ENCODE measurements at places on chromosomes 2 and 18.
A peak's percentile ranks its signal among the peaks of the same experiment; 100 is the strongest.

DNA sequence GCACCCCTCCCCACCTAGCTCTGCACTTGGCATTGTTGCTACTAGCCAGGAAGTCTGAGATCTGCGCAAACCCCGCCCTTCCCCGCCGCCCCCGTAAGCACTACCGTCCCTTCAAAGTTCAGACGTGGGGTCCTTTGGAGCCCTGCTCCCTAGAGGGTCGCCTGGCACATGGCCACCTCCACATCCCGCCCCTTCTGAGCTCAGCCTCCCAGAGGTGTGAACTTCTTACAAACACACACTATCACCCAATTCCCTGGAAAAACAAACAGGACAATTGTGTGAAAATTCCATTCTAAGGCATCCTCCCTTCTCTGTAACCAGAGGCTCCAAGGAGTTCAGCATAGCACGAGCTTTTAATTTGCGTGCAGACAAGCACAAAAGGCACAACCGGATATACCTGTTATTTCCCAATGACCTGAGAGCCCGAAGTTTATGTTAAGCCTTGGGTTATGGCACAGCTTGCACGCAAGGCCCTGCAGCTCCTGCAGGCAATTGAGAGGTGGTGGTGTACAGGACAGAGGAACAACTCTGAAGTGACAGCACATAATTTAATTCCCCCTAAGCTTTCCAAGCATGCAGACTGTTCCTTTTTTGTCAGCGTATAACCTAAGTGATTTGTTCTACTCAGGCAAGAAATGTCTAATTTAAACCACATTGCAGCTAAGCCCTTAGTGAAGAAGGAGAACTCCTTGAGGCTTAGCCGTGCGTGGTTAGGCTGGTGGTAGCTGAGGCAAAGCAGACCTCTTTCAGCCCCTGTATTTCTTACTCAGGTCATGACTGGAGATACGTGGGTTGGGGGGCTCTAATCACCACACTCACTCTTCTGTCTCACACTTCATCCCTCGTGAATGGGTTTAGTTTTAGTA lies 20.3 kb upstream of the CYP1B1 start:
- DNase-seq, result no peak

DNA sequence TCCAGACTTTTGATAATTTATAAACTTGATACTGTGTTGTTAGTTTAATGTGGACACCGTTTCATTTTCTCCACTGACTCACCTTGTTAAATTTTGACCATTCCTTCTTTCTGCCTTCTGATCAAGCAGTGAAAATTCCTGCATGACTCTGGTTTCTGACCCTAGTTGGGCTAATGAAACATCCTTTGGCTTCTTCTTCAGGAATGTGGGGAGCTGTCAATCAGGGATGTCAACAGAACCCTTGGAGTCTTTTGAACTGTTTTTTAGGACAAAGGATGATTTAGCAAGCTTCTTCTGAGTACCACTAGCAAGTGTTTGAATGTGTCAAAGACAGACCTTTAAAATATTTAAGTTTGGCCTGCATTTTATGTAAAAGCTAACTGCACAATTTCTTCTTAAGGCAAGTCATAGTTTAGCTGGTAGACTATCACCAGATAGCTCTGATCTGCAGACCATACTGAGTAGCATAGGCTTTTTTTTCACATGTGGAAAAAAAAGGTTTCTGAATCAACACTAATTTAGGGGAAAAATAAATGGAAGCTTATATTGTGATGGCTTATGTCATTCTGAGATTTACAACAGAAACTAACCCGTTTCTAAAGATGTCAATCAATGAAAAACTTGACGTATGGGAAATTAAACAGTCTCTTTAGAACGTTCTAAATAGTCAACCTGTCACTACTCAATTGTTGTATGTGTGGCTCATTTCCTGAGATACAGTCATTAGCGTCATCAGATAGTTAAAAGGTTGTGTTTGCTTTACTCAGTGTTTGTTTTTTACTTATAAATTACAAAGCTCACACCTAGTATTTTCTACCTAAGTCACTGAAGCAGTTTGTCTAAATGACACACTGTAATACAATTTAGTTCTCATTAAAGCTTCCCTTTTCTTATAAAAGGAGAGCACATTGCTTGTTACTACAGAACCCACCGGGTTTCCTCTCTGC lies 311.4 kb downstream of the PTPRM start:
- DNase-seq, result peak; percentile 82

- DNase-seq, result peak; percentile 6
Measured at GRCh38 chr2:138536302-138536701, 34.7 kb downstream of the SPOPL start.

- no peak for DNase-seq
Measured at GRCh38 chr18:58538604-58539386, 90.1 kb downstream of the ALPK2 start.

GRCh38 chr2:142033393-142033792 lies 97.4 kb downstream of the LRP1B start:
- no peak for DNase-seq

- no peak for DNase-seq
Measured at GRCh38 chr2:154173164-154173563, 301.4 kb downstream of the GALNT13 start.

DNA sequence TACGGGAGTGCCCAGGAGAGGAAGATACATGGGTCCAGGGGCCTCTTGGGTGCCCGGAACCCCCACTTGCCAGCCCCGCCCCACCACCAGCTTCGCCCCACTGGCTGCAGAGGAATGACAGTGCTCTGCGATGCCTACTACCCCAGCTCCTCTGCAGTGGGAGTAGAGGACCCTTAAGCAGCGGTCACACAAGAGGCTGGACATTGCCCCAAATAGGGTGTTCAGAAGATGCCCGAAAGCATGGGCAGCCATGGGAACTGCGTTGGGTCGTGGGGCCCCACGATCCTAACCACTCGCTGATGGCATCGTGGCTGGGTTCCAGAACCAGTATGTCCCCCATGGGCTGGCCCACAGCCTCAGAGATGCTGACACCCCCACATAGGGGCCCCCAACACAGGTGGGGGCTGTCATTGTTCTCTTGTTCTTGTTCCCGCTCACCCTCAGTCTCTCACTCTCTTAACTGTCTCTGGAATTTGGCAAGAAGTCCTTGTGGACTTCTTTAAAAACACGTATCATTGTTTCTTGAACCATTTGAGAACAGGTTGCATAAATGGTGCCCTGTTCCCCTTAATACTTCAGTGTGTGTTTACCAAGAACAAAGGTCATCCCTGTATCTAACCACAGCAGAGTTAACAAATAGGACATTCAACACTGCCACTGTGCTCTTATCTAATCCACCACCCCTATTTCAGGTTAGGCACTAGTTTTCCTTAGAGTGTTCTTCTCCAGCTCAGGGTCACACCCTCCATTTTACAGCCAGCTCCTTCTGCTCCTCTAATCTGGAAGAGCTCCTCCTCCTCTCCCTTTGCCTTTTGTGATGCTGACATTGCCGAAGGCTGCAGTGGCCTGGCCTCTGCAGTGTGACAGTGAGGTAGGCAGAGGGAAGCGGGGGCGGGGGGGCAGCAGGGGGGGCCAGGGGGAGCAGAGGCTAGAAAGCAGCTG lies 76.3 kb downstream of the STPG4 start:
- no peak for DNase-seq

DNA sequence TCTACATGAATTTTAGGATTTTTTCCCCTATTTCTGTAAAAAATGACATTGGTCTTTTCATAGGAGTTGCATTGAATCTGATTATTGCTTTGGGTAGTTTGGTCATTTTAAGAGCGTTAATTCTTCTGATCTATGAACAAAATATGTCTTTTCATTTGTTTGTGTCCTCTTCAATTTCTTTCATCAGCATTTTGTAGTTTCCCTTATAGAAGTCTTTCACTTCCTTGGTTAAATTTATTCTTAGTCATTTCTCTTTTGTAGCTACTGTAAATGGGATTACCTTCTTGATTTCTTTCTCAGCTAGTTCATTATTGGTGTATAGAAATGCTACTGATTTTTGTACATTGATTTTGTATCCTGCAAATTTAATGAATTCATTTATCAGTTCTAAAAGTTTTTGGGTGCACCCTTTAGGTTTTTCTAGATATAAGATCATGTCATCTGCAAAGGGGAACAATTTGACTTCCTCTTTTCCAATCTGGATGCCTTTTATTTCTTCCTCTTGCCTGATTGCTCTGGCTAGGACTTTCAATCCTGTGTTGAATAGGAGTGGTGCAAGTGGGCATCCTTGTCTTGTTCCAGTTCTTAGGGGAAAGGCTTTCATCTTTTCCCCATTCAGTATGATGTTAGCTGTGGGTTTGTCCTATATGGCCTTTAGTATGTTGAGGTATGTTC lies 36.6 kb upstream of the AAK1 start:
- DNase-seq, result no peak

DNA sequence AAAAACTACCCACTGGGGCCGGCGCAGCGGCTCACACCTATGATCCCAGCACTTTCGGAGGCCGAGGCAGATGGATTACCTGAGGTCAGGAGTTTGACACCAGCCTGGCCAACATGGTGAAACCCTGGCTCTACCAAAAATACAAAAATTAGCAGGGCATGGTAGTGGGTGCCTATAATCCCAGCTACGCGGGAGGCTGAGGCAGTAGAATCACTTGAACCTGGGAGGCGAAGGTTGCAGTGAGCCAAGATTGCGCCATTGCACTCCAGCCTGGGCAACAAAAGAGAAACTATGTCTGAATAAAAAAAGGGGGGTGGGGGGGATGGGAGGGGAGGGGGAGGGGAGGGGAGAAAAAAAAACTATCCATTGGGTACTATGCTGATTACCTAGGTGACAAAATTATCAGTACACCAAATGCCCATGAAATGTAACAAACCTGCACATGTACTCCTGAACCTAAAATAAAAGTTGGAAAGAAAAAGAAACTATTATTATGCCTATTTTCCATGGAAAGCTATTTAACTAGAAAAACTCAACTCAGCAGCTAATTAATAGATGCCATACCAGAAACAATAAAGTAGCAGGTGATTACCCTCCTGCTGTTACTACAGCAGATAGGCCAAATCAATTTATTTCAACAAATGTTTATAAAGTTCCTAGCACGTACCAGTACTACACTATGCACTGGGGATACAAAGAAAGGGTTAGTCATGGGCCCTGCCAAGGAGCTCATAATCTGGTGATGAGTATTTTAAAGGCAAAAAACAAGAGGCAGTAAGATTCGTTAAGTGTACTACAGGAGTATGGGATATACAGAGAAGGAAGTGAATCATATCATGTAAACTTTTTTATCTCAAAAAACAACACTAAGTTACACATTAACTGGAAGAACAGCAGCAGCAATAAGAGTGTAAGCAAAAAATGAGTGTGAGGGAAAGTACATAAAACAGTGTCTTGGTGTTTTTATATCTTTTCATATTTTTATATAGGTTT lies 112.8 kb upstream of the SLC39A10 start:
- no peak for DNase-seq

DNA sequence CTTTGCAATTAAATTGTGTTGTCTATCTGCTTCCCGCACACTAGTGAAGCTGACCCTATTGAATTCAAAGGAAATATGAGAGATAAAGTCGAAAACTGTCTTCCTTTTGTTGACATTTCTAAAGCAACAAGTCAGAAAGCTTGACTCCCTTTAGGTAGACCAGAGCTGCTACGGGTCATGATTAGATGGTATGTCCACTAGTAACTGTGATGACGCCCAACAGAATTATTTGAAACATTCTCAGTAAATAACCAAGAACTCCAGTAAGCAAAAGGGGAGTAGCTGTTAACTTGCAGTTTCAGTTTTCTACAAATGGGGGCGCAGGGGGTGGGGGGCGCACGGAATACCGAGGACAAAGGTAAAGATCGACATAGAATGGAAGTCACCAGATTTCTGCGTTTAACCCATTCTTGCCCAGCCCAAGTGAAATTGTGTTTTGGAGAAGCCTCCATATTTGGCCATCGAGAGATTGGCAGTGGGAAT lies 56.4 kb downstream of the CRIM1 start:
- DNase-seq, result no peak

GRCh38 chr2:119756837-119757236 lies 2.9 kb upstream of the PTPN4 start:
- no peak for DNase-seq

DNA sequence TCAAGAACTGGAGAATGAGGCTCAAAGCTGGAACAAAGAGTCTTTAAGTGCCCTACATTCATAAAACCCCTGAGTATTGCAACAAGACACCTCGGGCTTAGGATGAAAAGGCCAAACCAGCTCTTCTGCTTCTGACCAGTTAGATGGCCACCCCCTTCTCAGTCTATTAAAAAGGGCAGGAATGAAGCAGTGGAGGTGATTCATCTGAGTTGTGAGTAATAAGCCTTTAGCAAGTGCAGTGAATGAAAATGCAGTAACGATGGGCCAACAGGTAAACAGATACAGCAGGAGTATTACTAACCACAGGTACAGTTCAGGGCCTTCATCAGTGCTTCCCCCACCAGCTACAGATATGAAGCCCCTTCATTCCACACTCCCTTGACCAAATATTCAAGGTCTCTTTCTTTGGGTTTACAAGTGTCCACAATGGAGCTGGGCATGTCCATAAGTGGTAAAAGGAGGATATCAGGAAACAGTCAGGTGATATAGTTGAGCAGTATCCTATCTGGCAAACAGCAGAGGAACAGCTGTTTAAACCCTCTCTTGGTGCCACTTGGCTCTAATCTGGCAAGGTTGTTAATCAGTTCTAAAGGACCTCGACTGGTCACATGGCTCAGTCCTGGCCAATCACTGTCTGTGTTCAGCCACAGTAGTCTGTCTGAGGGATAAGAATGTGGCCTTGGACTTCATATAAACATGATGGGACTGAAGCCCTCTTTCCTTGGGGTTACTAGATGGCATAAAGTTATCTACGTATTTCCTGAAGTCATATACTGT lies 17.8 kb downstream of the SERPINB13 start:
- DNase-seq, result no peak

DNA sequence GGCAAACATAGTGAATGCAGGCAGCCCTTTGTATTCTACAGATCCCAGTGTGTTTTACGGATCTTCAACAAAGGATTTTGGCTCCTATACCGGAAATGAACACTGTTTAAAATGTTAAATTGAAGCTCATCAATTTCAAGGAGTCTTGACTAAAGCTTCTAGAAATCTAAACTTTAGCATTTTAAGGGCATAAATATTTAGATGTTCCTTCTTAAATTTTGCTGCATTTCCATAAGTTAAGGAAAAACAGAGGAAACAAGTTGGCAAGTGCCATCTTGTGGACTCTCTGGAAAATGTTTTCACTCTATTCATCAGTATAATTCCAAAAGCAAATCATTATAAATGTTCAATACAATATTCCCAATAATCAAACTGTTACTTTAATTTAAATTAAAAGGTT lies 19.6 kb downstream of the CHN1 start:
- no peak for DNase-seq

DNA sequence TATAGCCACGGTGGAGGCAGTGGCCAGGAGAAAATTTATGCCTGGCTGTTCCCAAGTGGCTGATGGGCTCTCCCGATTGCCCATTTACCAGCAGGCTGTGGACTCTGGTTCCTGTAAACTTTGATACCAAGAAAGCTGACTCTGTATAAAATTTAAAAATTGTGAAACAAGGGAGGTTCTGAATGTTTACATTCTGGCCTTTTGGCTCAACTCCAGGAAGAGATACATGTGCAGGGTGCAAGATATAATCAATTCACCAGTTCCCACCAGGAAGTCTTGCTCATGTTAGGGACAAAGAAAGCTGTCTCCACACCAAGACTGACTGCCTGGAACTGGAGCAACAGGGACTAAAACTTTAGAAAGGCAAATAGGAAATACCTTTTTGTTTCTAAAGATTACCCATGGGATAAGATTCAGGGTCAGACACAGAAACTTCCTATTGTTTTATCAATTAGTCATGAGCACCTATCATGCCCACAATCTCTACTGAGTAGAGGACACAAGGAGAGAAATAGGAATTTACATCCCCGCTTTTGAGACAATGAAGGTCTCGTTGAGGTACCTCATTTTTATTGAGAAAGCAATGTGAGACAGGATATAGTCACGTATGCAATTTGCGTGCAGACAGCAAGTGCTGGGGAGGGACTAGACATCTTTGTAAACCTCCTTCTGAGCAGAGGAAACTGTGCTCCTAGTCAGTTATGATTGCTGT lies 123.5 kb downstream of the LIPG start:
- no peak for DNase-seq

Measured in NCI-H748 treated with DMSO at 0.1 percent for 48 hours (cell line).